ENCODE measurements at places on chromosomes 6 and 20.

DNA sequence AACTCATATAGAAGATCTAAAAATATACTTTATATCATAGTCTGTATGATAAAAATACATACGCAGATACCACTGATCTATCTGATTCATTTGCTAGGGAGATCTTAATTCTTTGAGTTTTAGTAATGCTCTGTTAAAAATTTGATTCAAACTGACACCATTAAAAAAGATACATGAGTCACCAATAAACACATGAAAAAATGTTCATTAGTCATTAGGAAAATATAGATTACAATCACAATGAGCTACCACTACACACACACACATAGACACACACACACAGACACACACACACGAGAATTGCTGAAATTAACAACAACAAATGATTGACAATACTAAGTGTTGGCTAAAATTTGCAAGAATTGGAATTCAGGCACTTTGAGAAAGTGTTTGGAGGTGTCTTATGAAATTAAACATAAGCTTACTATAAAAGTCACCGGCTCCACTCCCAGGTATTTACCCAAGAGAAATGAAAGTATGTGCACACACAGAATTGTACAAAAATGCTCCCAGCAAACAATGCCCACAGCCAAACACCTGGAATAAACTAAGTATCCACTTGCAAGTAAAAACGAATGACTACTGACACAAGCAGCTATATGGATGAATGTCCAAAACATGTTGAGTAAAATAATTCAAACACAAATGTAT lies 117.7 kb upstream of the GGTLC1 start:
- DNase-seq: no peak

DNA sequence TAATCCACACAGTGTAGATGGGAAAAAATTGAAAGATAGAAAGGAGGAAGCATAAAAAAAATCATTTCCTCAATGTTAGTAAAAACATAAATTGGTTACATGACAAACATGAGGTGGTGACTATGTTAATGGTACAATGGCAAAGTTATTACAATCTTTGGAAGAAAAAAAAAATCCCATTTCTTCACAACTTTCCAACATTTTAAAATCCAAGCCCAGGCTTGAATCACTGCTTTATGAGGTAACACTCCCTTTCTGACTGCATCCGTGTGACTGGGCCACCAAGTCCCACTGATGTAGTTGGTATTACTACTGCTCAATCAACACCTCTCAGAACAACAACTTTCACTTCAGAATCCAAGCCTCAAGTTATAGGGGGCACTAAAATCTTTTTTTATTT lies 160.4 kb downstream of the BTBD9 start:
- DNase-seq: no peak

DNA sequence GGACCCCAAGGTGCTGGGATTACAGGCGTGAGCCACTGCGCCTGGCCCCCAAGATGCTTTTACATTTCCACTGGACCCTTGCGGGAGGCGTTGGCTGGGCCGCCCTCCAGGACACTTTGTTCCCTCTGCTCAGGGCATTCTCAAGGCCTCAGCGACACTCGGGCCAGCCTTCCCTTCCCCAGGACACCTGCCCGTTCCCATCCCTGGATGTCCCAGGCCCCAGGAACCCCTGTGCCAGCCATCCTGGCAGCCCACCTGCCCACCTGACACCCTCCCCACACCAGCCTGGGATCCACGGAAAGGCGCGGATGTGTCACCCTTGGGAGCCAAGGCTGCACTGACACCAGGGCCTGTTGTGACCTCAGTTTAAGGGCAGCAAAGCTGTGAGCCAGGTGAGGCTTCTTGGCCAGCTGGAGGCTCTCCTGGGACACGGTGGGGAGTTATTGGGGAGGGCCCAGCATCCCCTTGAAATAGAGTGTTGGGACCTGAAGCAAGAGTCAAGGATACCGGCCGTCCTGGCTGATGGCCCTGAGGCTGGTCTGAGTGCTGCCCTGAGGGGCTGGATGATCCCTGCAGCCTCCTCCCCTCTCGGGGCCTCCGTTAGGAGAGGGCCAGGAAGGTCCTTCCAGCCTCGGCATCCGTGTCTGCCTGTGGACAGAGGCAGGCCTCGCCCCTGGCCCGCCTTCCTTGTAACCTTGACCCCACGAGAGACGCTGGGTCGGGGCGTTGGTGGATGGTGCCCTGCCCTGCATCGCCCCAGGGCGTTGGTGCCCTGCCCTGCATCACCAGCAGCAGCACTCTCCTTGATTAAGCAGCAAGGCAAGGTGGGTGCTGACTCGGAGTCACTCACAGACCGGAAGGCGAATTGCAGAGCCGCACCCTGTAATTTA lies 84.2 kb upstream of the BHLHE23 start:
- no peak for DNase-seq

- DNase-seq: no peak
Observed at GRCh38 chr6:752438-752837, 59.5 kb upstream of the EXOC2 start.

- no peak for DNase-seq
Observed at GRCh38 chr6:132380358-132381029, 20.8 kb downstream of the MOXD1 start.

DNA sequence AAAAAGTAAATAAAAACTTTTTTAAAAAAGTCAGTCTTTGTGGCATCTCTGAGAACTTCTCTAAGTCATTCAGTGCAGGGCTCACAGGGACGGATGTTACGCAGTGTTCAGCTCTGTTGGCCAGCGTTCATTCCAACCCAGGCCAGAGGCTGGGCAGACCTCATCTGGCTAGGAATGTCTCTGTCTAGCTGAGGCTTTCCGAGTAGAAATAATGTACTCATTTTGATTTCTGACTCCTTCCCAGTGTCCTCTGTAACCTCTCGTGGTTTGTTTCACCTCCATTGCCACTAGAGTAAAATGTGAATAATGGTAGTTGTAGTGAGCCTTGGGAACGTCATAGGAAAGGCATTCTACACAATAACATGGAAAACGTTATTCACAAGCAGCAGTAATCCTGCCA lies 135.1 kb downstream of the TMEM242 start:
- DNase-seq: no peak

DNA sequence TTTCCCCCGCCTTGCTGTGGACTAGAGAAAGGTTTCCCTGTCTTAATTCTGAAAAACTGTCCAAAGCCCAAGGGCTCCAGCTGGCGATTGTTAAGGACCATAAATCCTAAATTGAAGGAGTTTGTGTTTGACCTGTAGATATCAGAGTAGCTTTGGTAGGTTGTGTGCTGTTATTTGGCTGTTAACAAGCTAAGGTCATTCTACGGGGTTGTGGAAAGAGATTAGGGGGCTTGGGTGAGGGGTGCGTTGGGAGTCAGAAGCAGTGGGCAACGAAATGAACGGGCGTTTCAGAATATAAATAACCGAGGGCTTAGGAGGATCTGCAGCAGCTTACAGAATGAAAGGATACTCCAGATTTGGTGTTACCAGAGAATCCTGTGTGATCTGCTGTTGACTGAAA lies 32.6 kb upstream of the BTN3A2 start:
- no peak for DNase-seq

GRCh38 chr6:116409756-116410155 lies 39.0 kb downstream of the DSE start:
- DNase-seq: no peak

- no peak for DNase-seq
Observed at GRCh38 chr6:48057601-48058000, 53.4 kb downstream of the PTCHD4 start.

DNA sequence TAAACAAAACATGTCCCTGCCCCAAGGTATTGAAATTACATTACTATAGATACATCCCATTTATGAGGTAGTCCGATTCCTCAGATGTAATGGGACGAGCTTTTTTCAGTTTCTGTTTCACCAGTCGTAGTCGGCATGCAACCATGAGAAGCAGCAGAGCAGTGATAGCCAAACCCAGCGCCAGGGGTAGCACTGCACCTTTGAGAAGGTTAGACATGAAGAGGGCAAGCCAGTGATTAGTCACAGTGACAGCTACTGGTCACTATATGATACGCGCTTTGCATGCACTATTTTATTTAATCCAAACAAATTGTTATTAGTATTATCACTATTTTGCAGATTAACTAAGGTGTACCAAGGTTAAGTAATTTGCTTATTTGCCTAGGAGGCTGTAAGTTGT lies 43.7 kb downstream of the LRP11 start:
- DNase-seq: no peak

GRCh38 chr20:62121776-62122653 lies at the start of gene LSM14B:
Gene LSM14B, plus strand, starts transcription at chr20:62122475. Its CDS starts 192 bp downstream, at chr20:62122667.
- DNase-seq: peak; percentile 94

GRCh38 chr6:24274441-24275083 lies 83.3 kb downstream of the DCDC2 start:
- DNase-seq: no peak

GRCh38 chr6:40854592-40854991 lies 184.4 kb downstream of the UNC5CL start:
- no peak for DNase-seq
